ENCODE measurements at places on chromosomes 11 and 22.

DNA sequence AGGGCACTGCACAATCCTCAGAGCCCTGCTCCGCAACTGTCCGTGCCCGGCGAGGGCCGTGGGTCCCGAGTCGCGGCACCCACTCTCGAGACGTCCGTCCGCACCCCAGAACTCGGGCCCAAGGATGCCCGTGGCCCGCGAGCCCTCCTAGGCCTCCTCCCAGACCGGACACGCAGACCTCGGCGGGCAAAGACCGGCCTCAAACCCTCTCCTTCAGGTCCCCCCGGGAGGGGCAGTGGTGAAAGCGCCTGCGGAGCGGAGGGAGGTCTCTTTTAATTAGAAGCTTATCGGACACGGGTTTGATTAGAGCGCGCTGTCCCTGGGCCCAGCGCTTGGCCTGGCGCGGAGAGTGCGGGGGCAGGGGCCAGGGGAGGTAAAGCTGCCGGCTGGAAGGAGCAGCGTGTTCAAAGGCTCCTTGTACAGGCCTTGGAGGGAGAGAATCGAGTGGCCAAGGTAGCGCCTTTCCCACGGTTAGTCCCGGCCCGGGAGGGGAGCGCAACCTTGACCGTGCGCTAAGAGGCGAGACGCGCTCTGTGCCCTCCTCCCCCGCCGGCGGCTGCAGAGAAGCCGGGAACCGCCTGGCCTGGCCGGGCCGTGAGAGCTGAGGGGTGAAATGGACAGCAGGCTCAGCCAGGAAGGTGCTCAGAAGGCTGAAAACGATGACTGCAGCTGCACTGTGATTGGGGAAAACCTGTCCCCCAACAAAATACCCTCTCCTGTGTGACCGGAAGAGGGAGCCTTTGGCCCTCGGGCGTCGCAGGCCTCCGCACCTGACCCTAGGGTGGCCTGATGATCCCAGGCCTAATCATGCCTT lies 4.6 kb downstream of the WT1 start:
- DNase-seq: no peak

DNA sequence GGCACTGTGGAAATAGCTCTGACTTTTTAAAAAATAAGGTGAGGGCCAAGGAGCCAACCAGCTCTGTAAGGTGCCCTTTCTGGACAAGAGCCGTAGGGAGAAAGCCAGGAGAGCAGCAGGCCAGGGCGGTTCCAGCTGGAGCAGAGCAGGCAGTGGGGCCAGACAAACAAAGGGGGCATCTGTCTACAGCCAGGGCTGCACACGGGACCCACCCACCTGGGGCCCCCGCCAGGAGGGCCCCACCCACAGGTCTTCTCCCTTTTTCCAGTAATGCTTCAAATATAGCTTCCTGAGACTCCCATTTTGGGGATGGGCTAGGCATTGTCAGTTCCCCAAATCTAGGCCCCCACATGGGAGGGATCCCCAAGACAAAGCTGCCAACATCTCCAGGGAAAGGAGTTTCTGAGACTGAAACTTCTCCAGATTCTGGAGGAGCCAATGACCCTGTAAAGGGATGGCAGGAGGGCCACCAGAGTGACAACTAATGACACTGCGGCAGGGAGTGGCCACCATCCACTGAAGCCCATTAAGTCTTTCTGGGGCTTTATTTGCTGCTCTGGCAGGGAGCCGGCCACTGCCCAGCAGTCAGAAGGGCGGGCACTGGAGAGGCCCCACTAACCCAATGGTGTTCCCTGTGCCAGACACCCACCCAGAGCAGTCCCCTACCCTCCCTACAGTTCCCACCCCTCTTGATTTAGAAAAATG lies 1.9 kb downstream of the ZFTA start:
- no peak for DNase-seq

DNA sequence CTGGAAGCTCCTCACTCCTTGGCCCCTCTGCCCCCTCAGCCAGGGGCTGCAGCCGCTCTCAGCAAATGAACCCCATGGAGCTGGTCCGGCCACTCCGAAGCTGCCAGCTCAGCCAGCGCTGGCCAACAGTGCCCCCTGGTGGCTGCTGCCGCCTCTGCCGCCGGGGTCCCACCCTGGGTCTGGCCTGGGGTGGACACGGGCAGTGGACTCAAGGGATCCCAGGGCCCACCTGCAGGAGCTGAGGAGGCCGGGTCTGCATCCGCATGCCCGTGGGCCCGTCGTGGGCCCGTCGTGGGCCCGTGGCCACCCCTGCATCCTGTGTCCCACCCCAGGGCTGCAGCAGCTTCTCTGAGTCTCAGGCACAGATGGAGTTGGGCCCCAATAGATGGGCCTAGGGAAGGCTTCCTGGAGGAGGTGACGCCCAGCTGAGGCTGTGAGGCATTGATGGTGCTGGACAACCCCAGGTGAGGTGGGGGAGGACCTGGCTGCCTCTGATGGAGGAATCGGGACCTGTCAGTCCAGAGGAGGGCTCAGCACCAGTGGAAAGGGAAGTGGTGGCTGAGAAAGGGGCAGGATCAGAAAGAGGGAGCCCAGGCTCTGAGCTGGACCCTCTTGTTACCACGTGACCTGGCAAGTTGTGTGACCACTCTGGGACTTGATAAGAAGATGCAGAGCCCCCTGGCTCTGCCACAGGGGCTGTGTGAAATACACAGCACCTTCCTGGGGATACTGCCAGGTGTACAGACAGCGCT lies 522.3 kb downstream of the BRD1 start:
- no peak for DNase-seq

DNA sequence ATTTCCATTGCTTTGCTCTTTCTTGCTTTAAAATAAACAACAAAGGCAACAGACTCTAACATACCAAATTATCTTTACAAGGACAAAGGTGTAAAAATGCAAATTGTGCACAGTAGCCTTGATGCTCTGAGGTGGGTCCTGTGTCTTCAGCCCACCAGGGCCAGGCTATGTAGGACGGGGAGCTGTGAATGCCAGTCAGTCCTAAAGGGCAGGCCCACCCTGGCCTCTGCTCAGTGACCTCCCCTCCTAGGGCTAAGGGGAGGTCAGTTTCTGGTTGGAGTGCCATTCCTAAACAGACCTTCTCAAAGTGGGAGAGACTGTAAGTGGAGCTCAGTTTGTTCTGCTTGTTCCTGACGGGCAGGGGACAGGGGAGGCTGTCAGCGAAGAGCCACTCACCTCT lies 78.0 kb upstream of the SUSD2 start:
- no peak for DNase-seq

DNA sequence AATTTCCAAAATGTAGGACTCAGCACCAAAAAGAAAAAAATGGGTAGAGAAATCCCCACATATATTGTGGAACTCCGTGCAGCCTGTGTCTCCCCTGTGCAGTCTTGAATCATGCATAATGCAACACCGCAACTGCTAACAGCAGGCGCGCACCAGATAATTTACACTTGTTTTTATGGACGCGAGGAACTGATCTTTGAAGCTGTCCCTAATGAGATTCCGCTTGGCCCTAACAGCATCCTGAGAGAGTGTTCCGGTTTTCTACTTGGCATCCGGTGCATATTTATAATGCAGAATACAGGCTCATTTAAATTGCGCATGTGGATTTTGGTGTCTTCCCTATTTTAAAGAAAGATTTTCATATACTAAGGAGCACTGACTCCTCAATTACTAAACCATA lies 21.1 kb downstream of the MPPED2 start:
- DNase-seq: no peak

DNA sequence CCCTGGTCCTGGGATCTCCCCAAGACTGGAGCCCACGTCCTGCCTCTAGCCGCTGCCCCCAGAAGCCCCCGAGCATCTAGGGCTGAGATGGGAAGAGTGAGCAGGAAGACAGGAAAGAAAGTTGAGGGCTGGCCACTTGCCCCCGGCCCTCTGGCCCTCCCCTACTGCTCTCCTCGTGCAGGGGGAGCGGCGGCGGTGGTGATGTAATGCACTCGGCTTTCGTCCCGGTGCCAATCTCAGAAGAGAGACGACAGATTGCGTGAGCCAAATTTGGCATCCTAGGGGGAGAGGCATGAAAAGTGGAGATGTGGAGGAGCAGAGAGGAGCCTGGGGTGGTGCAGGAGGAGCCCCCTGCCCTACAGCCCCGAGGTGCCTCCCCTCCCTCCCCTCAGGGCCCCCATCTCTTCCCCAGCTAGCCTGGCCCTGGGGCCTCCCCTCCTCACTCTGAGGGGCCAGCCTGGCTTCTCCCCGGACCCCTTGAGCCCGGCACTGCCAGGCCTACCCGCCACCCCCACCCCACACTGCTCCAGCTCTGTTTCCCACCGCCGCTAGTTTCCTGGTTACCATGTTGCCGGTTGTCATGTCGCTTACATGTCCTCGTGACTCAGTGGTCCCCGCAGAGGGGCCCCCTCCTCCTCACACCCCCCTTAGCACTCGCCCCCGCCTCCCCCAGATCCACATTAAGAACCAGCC lies 2.5 kb downstream of the KCNJ4 start:
- DNase-seq: no peak

GRCh38 chr11:70043482-70043881 lies 34.6 kb upstream of the ANO1 start:
- no peak for DNase-seq

DNA sequence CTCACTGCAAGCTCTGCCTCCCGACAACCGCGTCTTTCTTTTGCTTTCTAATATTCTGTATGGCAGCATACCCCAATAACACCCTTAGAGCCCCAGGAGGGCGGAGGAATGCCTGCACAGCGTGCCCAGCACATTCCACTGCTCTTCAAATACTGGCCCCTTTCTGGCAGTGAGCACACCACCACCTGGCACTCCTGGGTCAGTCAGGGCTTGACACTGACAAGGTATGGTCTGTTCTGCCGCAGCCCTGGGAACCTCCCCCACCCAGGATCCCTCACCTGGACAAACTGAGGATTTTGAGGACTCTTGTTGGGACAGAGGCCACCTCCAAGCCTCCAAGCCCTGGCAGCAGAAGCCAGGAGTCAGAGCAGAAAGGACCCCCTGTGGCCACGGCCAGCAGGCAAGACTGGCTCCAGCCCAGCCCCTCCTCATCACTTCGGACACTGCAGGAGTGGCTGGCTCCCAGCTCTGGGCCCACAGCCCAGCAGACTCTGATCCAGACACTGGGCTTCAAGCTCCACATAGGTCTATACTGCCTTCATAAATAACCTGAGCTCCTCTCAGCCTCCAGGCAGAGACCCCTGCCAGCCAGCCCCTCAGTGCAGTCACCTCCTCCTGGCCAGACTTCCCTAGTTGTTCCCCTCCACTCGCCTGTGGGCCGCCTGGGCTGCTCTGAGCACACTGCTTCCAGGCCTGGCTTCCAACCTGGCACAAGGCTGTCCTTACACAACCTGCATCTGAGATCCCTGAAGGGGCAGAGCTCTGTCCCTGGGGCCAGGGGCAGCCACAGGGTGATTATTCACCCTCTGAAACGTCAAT lies 14.5 kb downstream of the CARS1 start:
- no peak for DNase-seq

DNA sequence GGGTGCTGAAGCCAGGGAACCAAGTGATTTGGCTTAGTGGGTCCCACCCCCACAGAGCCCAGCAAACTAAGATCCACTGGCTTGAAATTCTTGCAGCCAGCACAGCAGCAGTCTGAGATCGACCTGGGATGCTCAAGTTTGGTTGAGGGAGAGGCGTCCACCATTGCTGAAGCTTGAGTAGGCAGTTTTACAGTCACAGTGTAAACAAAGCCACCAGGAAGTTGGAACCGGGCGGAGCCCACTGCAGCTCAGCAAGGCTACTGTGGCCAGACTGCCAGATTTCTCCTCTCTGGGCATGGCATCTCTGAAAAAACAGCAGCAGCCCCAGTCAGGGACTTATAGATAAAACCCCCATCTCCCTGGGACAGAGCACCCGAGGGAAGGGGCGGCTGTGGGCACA lies 424.1 kb upstream of the TENM4 start:
- no peak for DNase-seq

- DNase-seq: no peak
Observed at GRCh38 chr11:76614471-76615179, 55.9 kb downstream of the LRRC32 start.

DNA sequence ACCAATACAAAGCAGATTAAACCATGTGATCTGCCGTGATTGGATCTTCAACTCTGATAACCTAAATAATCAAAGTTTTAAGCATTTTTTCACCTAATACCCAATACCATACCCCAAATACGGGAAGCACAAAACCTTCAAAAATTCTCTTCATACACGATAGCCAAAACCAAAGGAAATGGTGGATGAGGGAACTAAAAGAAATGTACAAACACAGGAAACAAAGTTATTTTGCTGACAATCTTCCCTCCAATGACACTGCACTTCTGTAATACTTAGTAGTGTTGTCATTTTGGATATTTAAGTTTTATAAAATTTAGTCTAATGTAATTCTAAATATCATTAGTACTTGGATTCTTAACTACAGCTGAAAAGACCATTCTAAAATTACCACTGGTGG lies 27.0 kb downstream of the CSTF3 start:
- no peak for DNase-seq

DNA sequence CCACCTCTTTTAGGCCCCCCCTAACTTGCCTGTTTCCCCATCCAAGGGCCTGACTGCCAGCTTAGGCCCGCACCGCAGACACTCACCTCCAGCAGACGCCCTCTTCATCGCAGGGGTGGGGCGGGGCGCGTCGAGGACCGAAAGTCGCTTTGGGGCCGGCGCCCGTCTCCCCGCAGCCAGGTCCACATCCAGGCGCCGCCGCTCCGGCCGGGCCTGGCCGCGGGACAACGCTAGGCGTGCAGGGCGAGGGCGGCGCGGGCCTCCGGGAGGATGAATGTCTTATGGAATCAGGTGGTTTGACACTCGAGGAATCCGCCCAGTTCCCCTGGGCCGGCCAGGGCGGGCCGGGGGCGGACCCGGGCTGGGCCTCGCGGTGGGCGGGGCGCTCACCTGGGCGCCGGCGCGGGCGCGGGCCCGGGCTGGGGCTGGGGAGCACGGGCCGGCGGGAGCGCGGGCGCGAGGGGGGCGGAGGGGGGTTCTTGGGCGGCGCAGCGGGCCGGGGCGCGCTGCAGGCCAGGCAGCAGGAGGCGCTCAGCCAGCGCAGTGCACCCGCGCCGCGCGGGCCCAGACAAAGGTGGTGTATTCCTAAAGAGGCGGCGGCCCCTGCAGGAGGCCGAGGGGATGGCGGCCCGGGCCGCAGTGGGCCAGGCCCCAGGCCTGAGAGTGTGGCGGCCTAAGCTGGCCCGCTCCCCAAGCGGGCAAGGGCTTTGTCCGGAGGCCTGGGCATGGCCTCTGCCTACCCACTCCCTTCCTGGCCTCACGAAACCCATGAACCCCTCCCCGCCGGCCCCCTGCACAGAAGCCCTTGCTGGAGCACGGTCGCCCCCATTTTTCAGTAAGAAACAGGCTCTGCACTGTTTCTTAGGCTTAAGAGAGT lies 177.6 kb downstream of the IGLL1 start:
- DNase-seq: no peak

DNA sequence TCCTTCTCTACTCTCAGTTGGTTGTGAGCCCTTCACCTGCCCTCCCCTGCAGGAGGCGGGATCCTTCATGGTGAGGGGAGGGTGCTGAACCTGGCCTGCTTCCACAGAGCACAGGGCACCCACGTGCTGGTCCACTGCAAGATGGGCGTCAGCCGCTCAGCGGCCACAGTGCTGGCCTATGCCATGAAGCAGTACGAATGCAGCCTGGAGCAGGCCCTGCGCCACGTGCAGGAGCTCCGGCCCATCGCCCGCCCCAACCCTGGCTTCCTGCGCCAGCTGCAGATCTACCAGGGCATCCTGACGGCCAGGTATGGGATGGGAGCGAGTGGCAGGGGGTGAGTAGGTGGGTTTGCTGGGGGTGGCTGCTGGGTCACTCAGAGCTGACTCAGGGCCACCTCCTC lies 6.3 kb downstream of the SSH3 start:
- DNase-seq: no peak

All from SIG-M5 (cell line).